ENCODE measurements at places on chromosomes 3 and 15. TPM values are rescaled to one million over a fixed set of nuclear protein-coding genes. Genes with fewer than 3 reads are reported as not detected.

DNA sequence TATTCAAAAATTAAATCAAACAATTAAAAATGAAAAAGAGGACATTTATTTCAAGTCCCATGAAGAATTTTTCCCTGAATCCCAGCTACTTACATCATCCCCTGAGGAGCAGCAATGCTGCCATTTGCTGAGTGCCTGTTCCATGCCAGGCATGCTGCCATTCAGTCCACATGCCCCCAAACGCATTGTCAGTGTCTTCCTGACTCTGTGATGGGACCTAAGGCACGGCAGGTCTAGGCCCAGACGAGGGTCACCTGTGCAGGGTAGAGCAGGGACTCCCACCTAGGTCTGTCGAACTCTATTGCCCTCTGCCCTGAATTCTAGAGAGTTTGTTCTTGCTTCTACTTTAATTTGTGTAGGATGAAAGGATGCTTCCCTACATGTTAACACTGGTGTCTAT lies 7.0 kb downstream of the PSTPIP1 start:
- no peaks in the 10 kb centered on the region for H3K4me1 ChIP-seq
- no peaks in the 10 kb centered on the region for H3K36me3 ChIP-seq
- no peak overlapping the region for H3K27ac ChIP-seq
- H3K4me3 ChIP-seq, result no peak overlapping the region
- H3K27me3 ChIP-seq, result no peaks in the 10 kb centered on the region

GRCh38 chr3:49327485-49327884 lies 12.4 kb downstream of the USP4 start:
- H3K4me3 ChIP-seq, result no peak overlapping the region
- no peaks in the 10 kb centered on the region for H3K4me1 ChIP-seq
- DNase-seq, result no peak

DNA sequence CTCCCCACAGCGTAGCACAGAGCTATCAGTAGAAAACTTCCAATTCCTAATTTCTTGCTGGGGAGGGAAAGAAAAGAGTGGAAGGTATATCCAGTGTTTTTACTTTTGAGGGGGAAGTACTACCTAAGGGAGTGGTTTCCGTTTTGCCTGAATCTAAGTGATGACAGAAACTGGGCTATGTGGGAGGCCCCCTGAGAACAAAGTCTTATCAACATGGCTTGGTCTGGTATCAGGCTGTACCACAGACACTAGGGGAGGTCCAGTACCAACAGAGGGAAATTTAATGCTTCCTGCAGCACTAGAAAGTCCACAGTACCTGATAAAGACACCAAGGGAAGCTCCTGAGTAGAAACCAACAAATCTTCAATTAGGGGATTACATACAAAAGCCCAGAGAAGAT lies 199.2 kb downstream of the IL5RA start:
- no peaks in the 10 kb centered on the region for H3K27me3 ChIP-seq
- no peak overlapping the region for H3K4me3 ChIP-seq
- no peak overlapping the region for H3K27ac ChIP-seq
- no peaks in the 10 kb centered on the region for H3K4me1 ChIP-seq
- DNase-seq, result no peak

- no peaks in the 10 kb centered on the region for H3K27me3 ChIP-seq
- H3K27ac ChIP-seq, result peak overlapping the region; percentile 77
- DNase-seq, result peak; percentile 46
- H3K4me1 ChIP-seq, result peaks cover 4% of the 10 kb centered on the region
- peaks cover 10% of the 10 kb centered on the region for H3K36me3 ChIP-seq
- peak overlapping the region; percentile 88 for H3K4me3 ChIP-seq
Observed at GRCh38 chr15:50907601-50908208, 778 bp upstream of the AP4E1 start.

DNA sequence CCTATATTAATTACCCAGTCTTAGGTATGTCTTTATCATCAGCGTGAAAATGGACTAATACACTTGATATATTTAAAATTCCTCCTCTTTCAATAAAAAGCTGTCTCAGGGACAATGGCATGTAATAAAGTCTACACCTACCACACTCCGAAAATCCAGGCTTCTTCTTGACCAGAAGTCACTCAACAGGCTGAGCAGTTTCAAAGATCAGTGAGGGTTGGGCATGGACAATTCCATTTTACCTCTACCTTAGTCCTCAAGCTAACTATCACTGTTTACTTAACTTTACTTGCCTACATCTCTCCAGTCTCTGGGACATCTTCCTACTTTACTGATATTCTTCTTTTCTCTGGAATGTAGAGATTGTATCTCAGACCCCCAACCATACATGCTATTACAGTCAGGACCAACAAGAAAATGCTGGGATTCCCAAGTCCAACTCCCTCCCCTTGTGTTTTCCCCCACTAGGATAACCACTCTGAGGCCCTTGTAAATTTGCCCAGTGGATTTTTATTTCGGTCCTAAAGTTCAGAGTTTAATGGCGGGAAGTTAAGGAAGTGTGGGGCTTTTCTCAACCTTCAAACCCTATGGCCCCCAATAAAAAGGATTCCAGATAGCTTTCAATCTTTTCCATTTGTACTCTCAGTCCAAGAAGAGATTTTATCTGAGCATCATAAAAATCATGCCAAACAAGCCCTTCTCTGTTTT lies 137.1 kb upstream of the TSC22D2 start:
- no peak overlapping the region for H3K27ac ChIP-seq
- peaks cover 7% of the 10 kb centered on the region for H3K27me3 ChIP-seq
- DNase-seq, result no peak

- H3K27ac ChIP-seq, result no peak overlapping the region
- H3K4me3 ChIP-seq, result no peak overlapping the region
- no peaks in the 10 kb centered on the region for H3K4me1 ChIP-seq
- H3K27me3 ChIP-seq, result no peaks in the 10 kb centered on the region
- no peaks in the 10 kb centered on the region for H3K36me3 ChIP-seq
Observed at GRCh38 chr15:45842151-45842550, 207.3 kb downstream of the SQOR start.

DNA sequence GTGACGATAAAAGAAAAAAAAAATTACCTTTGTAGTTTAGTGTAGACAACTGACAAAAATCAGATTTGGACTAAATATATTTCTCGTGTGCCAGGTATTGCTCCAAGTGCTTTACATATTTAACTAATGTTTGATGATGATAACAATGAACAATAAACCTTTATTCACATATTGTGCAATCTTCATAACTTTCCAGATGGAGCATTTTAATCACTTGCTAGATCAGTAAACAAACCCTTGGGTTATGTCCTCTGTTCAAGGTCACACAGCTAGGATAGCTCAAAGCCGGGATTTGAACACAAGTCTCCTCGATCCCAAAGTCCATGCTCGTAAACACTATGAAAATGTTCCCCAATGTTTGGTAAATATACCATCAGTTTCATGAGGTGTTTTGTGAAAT lies 14.5 kb downstream of the NCEH1 start:
- H3K27ac ChIP-seq, result no peak overlapping the region
- no peak for DNase-seq
- no peak overlapping the region for H3K4me3 ChIP-seq

GRCh38 chr3:112770951-112771350 lies 75.7 kb downstream of the CD200R1L start:
- no peaks in the 10 kb centered on the region for H3K36me3 ChIP-seq
- DNase-seq, result no peak
- H3K4me1 ChIP-seq, result no peaks in the 10 kb centered on the region
- H3K27me3 ChIP-seq, result peaks cover 2% of the 10 kb centered on the region

GRCh38 chr3:15010664-15011063 lies 54.5 kb downstream of the MRPS25 start:
- DNase-seq, result no peak
- peaks cover 4% of the 10 kb centered on the region for H3K4me1 ChIP-seq
- H3K27me3 ChIP-seq, result no peaks in the 10 kb centered on the region
- H3K27ac ChIP-seq, result no peak overlapping the region
- peaks cover 19% of the 10 kb centered on the region for H3K36me3 ChIP-seq

DNA sequence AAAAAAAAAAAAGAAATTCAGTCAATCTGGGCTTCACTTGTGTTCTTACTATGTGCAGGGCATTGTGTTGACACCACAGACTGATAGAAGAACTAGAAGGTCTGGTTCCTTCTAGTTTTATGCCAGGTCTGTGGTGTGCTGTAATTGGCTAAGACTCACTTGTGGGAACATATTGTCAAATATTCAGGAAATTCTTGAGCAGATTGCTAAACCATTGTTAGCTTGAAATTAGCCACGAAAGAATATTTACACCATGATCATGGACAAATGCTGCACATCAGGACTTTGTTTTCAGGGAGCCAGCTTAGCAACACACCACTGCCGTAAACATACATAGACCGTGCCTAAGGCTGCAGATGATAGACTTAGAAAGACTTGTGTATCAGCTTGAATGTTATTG lies 74.6 kb downstream of the GTPBP8 start:
- no peaks in the 10 kb centered on the region for H3K27me3 ChIP-seq
- H3K36me3 ChIP-seq, result no peaks in the 10 kb centered on the region
- DNase-seq, result peak; percentile 35
- H3K4me1 ChIP-seq, result no peaks in the 10 kb centered on the region

DNA sequence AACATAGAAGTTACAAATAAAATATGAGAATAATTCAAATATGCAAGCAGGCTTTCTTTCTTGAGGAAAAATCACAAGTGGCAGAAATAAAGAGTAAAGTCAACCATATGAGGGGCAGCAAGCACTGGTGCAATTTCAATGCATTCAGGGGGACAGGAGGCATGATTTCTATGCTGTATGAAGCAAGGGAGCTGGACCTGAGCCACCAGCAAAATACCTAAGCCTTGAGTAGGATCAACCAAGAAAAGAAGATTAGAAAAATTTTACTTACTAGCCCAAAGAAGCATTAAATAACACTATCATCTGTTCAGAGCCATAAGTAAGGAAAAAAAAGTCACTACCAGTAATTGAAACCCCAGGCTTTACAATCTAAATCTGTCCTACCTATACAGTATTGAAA lies 6.3 kb downstream of the ADGRG7 start:
- no peaks in the 10 kb centered on the region for H3K27me3 ChIP-seq
- DNase-seq, result peak; percentile 72
- peak overlapping the region; percentile 11 for H3K27ac ChIP-seq
- no peaks in the 10 kb centered on the region for H3K4me1 ChIP-seq

GRCh38 chr15:66657185-66658020 lies 44.6 kb upstream of the SMAD6 start:
- peaks cover 50% of the 10 kb centered on the region for H3K4me1 ChIP-seq
- H3K27ac ChIP-seq, result peak overlapping the region; percentile 6
- no peak for DNase-seq

GRCh38 chr3:182565916-182566796 lies 227.1 kb upstream of the ATP11B start:
- DNase-seq, result no peak
- no peak overlapping the region for H3K27ac ChIP-seq
- no peaks in the 10 kb centered on the region for H3K36me3 ChIP-seq

DNA sequence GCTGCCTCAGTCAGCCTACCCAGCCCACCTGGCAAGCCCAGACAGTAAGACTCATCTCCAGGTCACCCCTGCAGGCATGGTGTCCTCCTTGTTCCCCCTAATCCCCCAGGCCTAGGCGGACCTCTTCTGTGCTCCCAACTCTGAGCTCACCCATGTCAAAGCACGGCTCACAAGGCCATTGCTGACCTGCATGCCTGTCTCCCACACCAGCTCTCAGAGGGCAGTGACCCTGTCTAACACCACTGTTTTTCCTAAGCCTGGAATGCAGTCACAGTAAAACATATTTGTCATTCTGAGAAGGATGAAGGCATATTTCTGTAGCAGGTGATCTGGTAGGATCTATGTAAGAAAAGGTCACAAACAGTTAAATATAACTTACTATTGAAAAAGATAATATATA lies 110.3 kb upstream of the HACD2 start:
- H3K4me1 ChIP-seq, result peaks cover 45% of the 10 kb centered on the region
- no peak overlapping the region for H3K4me3 ChIP-seq
- no peaks in the 10 kb centered on the region for H3K36me3 ChIP-seq
- H3K27ac ChIP-seq, result no peak overlapping the region
- peaks cover 67% of the 10 kb centered on the region for H3K27me3 ChIP-seq
- DNase-seq, result no peak

DNA sequence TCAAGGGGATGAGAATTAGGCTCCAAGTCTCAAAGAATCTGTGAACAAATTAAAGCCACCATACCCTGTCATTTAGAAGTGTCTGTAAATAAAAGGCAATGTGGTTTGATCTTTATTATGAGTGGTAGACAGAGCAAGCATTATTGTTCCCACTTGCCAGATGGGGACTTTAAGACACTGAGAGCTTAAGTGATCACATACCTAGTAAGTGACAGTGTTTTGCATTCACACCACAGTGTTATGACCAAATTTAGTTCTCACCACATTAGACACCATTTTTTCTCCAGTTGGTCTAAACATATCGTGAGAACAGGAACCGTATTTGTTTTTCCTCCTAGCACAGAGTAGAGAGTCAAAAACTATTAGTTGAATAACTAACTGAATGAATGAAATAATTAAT lies 13.2 kb upstream of the ZBED2 start:
- H3K4me3 ChIP-seq, result no peak overlapping the region
- H3K36me3 ChIP-seq, result no peaks in the 10 kb centered on the region
- H3K4me1 ChIP-seq, result no peaks in the 10 kb centered on the region
- H3K27ac ChIP-seq, result no peak overlapping the region
- no peak for DNase-seq
- H3K27me3 ChIP-seq, result no peaks in the 10 kb centered on the region

GRCh38 chr15:69126054-69126469 lies 34.4 kb upstream of the GLCE start:
- H3K27ac ChIP-seq, result no peak overlapping the region
- DNase-seq, result no peak
- H3K4me3 ChIP-seq, result no peak overlapping the region
- H3K27me3 ChIP-seq, result no peaks in the 10 kb centered on the region
- H3K36me3 ChIP-seq, result no peaks in the 10 kb centered on the region
- H3K4me1 ChIP-seq, result peaks cover 3% of the 10 kb centered on the region

DNA sequence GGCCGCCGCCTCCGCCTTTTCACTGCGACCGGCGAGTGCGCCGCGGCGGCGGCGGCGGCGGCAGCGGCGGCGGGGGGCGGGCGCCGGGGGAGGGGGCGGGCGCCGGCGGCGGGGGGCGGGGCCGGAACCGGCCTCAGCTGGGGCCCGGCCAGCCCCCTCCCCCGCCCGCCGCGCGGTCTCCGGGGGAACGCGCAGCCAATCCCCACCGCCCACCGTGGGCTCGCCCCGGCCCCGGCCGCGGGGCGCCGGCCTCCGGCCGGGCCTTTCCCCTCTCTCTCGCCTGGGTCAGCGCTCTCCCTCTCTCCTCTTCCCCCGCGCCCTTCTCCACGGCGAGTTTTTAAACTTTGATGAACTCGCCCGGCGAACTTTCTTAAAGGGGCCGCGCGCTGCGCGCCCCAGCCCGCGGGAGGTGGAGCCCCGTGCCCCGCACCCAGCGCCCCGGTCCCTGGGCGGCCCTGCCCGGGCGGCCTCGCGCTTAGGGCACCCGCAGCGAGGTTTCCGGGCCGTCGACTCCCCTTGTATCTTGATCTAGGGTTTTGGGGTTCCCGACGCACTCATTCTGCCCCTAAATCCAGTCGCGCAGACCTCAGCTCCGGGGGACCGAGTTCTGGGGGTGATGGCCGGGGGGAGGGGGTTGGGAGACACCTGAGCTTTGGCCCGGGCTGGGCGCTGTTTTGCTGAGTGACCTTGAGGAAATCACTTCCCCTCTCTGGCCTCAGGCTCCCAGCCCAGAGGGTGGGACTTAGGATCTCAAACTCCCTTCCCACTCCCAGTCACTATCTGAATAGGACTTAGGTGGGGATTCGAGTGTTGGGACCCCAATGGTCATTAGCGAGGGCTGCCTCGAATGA lies at the start of gene RBPMS2:
Gene RBPMS2 (minus strand): TSS at position 39 of the 851 bp plus-strand sequence. CDS start 270 bp downstream, outside the sequence.
- DNase-seq, result peak; percentile 31
- peak within 1 kb of the TSS; percentile 99 for H3K27ac ChIP-seq
- peak within 1 kb of the TSS; percentile 99 for H3K4me3 ChIP-seq
- no peaks in the 10 kb centered on the region for H3K36me3 ChIP-seq
- peaks cover 44% of the 10 kb centered on the region for H3K4me1 ChIP-seq

ATP13A5 gene
- not detected for total RNA-seq

TFDP2 gene
- total RNA-seq, result 66.2 TPM

EBLN2 gene
- total RNA-seq, result 3.4 TPM

SNTN gene
- 0.24 TPM for total RNA-seq

CCDC39 gene
- total RNA-seq, result not detected

SH2D7 gene
- not detected for total RNA-seq

PYGO1 gene
- 7.3 TPM for total RNA-seq

MST1R gene
- total RNA-seq, result 2.2 TPM

ANKRD63 gene
- total RNA-seq, result 104 TPM

TRPM1 gene
- total RNA-seq, result not detected

CHL1 gene
- not detected for total RNA-seq
